ENCODE measurements at places on chromosomes 11 and 22.

GRCh38 chr22:43812890-43813289 lies 785 bp upstream of the EFCAB6 start:
- DNase-seq = no peak

- DNase-seq = no peak
Measured at GRCh38 chr11:46755962-46756361, 36.9 kb downstream of the F2 start.

GRCh38 chr22:23103199-23103954 lies 33.1 kb downstream of the GNAZ start:
- no peak for DNase-seq

- no peak for DNase-seq
Measured at GRCh38 chr11:117912497-117912896, 16.7 kb downstream of the TMPRSS13 start.

DNA sequence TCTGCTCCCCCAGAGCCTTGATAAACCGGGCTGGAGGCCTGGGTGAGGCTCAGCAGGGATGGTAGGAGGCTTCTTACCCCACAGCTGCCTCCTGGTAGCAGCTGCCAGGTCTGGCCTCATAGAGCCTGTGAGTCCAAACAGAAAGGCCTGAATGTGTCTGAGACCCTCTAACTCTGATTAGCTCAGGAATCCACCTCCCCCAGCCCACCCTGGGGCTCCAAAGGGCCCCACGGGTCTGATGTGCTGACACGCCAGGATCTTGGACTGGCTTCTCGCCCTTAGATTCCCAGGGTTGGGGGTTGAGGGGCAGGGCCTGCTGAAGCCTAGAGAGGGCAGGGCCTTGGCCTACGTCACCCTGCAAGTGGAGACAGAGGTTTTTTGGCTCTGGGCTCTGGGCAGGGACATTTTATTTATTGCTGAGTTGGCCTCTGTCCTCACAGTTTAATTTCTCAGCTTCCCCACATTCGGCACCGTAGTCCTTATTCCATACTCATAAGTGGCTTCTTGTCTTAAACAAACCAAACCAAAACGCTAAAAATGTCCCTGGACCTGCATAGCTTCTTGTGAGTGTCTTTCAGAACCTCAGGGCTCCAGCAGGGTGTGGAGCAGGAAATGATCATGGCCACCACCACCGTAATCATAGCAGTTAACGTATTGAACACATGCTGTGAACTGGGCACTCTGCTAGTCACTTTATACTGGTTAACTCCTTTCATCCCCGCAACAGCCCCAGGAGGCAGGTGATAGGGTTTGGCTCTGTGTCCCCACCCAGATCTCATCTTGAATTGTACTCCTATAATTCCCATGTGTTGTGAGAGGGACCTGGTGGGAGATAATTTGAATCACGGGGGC lies 25.1 kb downstream of the KIAA1671 start:
- DNase-seq = no peak

GRCh38 chr11:12392672-12393071 lies 15.3 kb downstream of the PARVA start:
- DNase-seq = no peak

DNA sequence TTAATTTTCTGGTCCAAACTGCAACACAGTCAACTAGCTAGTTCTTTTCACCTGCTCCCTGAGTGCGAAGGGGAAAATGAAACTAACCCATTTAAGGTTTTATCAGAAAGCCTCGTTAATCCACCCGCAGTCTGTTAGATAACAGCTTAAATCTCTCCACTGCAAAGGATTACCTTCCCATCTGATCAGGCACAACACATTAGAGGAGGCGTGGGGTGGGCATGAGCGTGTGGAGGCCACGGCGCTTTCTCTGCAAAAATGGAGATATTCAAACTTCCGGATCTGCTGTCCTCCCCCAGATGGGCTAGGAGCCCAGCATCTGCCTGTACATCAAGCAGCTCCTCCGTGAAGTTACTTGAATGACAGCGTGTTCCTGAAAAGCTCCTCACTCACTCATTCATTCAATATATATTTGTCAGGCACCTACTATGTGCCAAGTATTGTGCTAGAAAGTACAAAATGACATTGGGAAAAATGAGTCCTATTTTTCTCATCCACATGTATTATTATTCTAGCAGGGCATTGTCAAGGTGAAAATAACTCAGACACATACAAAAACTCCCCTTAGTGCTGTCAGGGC lies 13.5 kb upstream of the ANKK1 start:
- DNase-seq = no peak

- peak; percentile 62 for DNase-seq
Measured at GRCh38 chr22:23850136-23850611, 7.5 kb upstream of the SLC2A11 start.

- no peak for DNase-seq
Measured at GRCh38 chr11:102118937-102119336, 8.7 kb downstream of the YAP1 start.

GRCh38 chr11:84757711-84758110 lies 869.4 kb downstream of the DLG2 start:
- no peak for DNase-seq

- no peak for DNase-seq
Measured at GRCh38 chr11:16114431-16114830, 241.9 kb downstream of the SOX6 start.

DNA sequence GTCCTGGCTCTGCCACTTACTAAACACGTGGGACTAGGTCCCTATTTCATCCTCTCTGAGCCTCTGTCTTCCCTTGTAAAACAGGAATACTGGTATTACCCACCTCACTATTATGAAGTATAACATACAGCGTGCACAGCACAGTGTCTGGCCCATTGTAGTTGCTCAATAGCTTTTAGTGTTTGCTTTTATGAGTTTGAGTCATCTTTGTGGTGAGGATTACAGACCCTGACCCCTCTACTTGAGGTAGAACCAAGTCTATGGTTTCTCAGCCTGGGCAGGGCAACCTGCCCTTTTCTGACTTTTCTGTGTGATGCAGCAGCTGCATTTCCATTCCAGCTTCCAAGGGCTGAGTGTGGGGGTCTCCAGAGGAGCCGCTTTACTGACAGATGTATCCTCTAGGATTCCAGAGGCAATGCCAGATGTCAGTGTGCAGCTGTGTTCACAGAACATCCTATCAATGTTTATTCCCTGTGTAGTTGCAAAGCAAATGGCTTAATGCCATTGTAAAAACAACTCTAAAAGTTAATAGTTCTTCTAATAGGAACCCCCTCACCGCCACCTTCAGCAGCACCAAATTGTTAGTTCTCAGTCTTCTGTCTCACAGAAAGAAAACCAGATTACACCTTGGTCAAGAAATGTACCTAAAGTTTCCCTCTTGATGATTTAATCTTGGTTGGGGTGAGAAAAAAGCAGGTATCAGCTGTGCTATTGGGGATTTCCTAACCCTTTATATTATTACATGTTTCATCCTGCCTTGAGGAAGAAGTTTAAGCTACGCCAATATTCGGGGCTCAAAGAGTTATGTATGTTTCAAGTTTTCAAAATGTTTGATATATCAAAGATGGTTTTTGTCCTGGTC lies 16.8 kb downstream of the PRR5L start:
- DNase-seq = no peak

DNA sequence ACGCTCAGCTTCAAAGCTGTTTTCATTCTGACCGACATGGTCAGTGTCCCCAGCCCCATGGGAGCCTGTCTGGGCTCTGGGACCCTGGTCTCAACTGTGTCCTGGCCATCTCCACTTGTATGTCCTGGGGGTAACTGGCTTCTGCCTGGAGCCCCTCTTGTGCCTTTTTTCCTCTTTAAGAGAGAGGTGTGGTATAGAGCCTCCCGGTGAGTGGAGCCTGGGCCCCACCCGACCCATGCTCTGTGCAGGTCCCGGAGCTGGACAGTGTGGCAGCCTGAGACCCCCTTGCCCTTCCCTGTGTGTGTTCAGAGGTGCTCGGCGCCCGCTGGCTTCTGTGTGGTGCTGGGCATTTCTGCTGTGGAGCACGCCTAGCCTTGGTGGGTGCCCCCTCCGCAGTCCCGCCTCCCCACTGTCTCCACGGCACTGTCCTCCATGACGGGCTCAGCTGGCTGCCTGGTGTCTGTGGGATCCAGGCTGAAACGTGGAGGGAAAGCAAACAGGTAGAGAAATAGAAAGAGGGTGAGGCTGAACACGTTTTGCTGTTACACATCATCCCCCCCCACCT lies 74.9 kb downstream of the PARVB start:
- no peak for DNase-seq

DNA sequence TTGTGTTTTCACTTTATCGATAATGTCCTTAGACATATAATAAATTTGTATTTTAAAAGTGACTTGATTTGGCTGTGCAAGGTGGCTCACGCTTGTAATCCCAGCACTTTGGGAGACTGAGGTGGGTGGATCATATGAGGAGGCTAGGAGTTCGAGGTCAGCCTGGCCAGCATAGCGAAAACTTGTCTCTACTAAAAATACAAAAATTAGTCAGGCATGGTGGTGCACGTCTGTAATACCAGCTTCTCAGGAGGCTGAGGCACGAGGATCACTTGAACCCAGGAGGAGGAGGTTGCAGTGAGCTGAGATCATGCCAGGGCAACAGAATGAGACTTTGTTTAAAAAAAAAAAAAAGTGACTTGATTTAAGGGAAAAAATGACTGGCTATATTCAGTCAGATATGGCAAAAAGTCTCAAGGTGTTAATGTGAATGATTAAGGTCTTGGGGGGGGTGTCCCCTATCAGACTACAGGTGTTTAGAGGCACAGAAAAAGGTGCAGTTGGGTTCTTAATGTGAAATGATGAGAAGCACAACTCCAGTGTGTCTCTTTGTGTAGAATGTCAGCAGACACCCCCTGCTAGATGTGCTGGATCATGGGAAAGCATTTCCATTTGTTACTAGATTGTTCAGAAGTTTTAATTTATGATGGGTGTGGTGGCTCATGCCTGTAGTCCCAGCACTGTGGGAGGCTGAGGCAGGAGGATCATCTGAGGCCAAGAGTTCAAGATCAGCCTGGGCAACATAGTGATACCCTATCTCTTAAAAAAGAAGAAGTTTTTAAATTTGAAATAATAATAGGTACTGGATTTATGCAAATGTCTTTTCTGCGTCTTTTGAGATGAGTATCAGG lies 17.0 kb downstream of the NEAT1 start:
- no peak for DNase-seq

DNA sequence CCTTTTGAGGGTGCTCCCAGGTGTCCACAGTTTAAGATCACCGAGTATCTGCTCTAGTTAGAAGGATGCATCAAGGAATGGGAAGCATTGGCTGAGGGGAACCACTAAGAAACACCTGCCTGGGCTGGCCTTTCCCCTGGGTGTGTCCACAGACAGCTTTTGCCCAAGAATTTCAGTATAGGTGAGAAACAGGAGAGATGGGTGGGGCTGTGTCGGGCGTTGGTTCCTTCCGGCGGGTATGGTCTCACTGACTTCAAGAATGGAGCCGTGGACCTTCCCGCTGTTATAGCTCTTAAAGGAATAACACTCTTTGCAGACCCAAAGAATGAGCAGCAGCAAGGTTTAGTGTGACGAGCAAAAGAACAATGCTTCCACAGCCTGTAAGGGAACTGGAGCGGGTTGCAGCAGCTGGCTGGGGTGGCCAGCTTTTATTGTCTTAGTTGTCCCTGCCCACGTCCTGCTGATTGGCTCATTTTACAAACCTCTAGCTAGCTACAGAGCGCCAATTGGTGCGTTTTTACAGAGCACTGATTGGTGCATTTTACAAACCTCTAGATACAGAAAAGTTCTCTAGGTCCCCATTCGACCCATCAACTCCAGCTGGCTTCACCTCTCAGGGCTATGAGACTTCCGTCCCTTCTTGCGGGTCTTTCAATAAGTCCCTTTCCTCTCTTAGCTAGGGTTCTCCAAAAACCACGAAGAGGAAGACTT lies 2.4 kb downstream of the FADS1 start:
- DNase-seq = no peak

DNA sequence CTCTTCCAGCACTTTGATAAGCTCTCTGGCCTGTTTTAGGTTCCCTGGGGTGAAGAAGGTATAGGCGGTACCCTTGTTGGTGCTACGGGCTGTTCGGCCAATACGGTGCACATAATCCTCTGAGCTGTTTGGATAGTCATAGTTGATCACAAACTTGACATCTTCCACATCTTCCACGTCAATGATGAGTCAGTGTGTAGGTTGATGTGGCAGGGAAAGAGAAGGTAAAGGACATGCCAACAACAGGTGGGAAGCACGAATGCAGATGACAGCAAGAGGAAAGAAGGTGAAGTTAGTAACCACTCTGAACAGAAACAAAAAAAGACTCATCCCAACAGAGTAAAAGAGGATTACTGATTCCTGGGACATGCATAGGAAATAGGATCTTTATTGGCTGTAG lies 18.2 kb downstream of the DDX17 start:
- DNase-seq = no peak

DNA sequence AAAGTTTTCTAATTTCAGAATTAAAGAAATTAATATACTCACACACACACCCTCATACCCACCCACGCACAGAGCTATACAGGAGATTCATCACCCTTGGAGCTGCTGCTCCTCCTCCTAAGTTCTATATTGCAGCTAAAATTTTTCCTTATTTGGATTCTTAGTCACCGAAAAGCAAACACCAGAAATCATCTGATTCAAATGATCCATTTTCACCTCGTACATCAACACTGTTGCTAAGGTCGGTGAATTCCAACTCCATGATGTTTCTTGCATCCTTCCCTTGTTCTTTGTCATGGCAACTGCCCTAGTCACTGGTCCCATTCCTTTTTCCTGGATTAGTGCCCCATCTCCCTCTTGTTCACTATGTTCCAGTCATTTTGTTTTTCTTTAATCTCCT lies 286.2 kb downstream of the GRM5 start:
- no peak for DNase-seq

GRCh38 chr22:23376256-23376655 lies 195.9 kb downstream of the BCR start:
- DNase-seq = peak; percentile 45

DNA sequence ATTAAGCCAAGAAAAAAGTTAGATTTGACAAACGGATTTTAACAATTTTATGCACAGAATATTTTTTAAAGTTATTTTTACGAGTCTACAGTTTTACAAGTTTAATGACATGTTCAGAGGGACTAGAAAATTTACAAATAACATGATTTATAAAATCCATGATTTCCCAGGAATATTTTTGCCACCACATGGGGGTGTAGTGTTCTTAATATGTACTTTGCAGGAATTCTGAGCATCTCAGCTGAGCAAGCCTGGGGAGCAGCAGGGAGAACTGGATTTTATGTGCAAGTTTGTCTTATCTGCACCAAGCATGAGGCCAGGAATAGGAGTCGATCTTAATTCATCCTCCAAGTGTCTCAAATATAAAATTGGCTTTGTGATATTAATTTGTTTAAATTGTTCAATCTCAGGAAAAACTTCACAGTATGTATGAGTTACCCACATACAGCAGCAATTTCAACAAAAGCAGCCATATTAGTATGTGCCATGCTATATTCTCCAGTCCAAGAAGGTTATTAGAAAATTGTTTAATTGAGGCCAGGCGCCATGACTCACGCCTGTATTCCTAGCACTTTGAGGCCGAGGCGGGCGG lies 826.3 kb downstream of the DLG2 start:
- no peak for DNase-seq

Data from GM19239 (cell line).